ENCODE measurements at places on chromosomes 11 and 22.

- DNase-seq: no peak
Measured at GRCh38 chr22:44330188-44330743, 17.5 kb upstream of the SHISAL1 start.

DNA sequence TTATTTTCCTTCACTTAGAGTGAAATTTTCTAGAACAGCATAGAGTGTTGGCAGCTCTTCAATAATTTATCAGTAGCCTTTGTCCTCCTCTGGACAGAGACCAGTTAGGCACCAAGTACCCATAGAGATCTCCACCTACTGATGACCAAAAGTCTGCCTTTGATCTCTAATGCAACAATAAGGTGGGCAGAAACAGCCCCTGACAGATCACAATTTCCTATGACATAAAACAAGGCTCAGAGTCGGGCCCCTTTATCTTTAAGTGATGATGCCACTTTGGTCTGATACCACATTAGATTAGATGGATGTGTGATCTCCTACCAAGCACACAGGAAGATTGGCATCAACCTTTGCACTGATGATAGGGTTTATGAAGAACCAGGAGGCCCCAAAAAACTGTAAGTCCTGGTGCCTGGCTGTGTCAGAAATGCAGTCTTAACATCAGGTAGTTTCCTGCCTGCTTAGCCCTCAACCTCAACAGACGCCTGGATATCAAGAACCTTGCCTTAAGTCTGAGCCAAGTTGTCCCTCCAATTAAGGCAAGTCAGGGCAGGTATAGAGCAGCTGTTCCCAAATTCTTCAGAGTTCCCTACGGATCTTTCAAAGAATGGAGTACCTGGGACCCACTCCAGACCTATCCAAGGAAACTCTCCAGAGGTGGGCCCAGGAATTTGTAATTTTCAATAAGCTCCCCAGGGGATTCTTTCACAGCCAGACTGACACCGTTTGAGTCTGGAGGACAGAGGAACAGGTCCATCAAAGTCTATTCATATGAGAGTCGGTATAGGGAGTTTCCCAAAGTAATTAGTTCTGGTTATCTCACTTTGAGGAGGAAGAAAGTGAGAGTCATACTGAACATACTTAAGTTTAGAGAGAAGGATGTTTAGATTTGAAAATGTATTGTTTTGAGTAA, 30.6 kb upstream of the TMPRSS4 start:
- peak; percentile 39 for DNase-seq

DNA sequence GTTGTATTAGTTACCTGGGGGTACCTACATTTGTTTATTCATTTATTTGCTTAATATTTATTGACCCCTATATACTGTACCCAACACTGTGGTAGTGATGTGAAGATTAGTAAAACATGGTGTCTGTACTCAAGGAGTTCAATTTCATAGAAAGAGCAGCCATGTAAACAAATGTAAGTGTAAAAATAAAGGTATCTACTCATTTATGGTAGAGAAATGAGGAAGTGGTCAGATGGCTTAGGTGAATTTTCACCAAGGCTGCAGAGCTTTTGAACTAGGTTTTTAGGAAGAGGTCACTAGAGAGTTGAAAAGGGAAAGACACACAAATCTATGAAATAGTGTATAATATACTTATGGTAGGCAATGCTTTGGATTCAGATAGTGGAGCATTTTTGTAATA, 11.1 kb downstream of the CTR9 start:
- peak; percentile 61 for DNase-seq

- peak; percentile 13 for DNase-seq
Measured at GRCh38 chr11:70712471-70712870, 314.1 kb downstream of the CTTN start.

GRCh38 chr11:64898541-64898940, 18.5 kb downstream of the ATG2A start:
- DNase-seq: no peak

- DNase-seq: no peak
Measured at GRCh38 chr11:57279116-57279515, 42.1 kb upstream of the APLNR start.

DNA sequence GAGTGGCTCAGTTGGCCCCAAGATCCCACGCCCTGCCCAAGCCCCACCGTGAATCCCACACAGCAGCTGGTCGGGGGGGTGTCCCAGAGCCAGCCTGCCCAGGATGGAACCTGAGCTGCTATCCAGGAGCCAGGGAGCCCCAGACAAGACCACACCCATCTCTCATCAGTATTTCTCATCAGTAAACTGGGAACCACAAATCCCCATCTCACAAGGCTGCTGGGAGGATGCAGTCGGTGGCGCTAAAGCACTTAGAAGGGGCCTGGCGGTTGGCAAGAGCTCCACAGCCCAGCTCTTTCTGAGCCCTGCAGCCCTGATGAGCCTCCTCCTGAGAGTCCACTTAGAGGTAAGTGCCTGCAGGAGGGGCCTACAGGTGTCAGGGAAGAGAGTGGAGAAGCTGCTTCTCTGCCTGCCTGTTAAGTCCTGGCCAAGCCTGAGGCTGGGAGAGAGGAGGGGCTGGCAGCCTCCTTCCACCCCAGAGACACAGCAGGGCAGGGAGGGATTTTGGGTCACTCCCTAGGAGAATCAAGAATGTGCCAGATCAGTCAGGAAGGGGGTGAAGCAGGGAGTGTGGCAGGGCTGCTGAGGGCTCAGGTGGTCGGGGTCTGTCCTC, 6.1 kb downstream of the FADS3 start:
- peak; percentile 68 for DNase-seq

DNA sequence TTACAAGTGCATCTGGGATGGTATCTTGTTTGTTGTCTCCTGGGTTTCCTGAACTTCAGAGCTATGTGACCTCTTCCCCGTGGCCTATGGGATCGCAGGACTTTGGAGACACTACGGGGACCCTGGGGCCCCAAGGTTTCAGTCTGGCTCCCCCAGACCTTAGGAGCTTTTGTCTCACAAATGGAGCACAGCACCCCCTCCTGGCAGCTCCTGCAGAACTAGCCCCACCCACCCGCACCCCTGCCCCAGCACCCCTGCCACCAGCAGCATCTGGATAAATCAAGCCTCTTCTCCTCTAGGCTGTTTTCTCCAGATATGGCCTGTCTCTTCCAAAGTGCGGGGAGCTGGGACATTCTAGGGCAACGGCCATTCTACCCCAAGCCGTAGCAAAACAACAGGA, 10.4 kb downstream of the RCOR2 start:
- DNase-seq: peak; percentile 67

DNA sequence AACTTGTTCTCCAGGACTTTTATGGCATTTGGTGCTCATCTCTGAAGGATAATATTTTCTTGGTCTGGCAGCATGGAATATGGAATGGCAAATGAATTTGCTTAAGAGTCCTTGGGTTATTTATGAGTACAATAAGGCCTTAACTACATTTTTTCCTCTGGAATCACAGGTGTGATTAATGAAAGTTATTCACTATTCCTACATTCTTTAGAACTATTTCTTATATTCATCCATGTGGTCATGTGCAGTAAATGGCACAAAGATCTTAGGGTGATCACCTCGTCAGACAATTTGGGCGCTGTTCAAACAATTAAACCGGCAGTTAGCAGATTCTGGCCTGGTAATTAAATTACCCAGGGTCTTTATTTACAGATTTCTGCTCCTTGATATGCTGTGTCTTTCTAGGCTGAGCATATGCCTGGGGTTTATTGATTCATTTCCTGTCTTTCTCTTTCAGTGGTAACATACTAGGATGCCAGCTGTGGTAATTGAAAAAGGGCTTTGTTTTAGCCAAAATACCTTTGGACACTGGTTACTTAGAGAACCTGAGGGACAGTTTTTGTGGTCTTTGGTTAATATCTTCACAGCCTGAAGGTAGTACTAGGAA, 31.6 kb downstream of the SIK2 start:
- DNase-seq: peak; percentile 19

DNA sequence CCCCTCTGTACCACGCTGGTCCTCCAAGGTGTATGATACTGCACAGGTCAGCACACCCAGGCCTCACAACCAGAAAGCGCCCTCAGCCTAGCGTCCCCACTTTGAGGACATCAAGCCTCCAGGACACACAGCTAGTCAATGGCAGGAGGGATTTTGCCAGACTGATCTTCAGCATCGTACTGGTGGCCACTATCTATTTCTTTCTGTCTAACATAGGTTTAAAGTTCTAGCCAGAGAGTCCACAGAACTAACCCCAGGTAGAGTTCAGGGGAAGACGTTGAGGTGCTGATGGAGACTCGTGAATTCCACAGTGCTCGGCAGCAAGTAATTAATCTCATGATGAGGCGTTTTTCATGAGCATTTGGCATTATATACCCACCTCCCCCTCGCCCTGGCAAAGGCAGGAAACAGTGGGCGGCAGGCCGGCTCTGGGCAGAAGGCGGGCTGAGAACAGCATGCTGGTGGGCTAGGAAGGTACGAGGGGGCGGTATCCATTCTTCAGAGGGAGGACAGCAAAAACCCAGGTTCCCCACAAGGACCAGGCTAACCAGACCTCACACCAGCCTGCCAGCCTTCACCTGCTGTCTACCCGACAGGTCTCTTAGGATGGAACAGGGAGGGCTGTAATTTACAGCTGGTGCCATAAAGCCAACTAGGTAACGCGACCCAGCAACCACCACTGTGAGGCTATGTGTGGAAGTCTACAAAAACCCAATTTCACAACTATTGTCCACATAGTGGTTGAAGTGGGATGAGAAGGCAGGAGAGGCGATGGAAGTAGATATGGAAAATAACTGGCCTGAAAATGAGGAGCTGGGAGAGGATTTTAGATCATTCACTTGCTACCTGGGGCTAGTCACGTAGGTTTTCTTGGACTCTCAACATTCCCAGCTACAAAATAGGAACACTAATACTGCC, 18.5 kb downstream of the MYH9 start:
- DNase-seq: peak; percentile 62

DNA sequence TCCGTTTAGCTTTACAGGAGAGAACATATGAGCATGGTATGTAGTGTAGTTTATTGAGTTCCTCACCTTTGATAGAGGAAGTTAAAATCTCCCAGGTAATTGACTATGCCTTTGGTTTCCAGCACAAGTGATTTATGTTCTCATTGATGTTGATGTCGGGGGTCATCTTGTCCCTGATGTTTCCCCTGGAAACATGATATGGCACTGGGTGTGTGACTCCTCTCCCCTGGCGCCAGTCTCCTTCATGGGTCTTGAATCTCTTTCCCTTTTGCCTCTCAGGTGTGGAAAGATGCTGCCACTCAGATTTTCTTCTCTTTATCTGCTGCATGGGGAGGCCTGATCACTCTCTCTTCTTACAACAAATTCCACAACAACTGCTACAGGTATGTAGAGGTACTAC, 28.3 kb downstream of the SLC6A5 start:
- no peak for DNase-seq

Measured in hematopoietic multipotent progenitor cell treated with erythropoietin and hydrocortisone succinate and interleukin-3 and kit ligand, for 4 days (in vitro differentiated cells).